NCI-H2029 treated with DMSO at 0.1 percent for 48 hours (cell line): ENCODE measurements at places on chromosomes 11 and 22.

GRCh38 chr22:41780746-41781505 is 19.6 kb upstream of the CCDC134 start:
- no peak for DNase-seq

- no peak for DNase-seq
These were observed 650.8 kb upstream of the KIRREL3 start for GRCh38 chr11:127651175-127651887.

- DNase-seq = no peak
These were observed 20.8 kb downstream of the USP35 start for GRCh38 chr11:78209478-78209877.

DNA sequence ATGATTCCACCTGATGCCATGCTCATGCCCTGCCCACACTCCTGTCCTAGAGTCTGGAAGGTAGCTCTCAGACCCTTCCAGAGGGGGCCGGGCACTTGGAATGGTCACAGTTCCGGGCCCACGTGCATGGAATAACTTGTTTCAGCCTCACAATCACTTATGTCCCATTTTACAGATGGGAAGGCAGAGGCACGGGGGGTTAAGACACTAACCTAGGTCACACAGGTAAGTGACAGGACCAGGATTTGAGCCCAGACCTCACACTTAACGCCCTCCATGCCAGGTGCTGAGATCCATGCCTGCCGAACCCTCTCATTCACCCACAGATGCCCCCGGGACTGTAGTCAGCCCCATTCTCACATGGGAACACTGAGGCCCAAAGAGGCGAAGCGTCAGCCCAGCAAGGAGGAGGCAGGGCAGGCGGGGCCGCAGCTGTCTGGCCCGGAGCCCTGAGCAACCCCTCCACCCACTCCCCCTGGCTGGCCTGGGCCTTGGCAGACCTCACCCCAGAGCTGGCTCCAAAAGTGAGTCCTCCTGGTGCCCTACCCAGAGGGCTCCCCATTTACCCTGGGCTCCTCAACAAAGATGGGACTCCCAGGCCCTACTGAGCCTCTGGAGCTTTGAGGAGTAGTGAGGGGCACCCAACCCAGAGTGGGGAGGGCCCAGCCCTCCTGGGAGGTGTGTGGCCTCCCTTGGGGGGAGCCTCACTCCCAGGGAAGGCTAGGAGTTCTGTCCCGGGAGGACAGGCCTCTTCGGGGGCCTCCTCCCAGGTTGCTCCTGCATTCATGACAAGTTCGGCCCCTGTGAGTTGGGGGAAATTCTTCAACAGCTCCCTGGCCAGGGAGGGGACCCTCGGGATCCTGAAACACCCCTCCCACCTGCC is 2.4 kb upstream of the ALDH3B1 start:
- no peak for DNase-seq

GRCh38 chr22:45290410-45290936 is 5.7 kb downstream of the UPK3A start:
- no peak for DNase-seq

DNA sequence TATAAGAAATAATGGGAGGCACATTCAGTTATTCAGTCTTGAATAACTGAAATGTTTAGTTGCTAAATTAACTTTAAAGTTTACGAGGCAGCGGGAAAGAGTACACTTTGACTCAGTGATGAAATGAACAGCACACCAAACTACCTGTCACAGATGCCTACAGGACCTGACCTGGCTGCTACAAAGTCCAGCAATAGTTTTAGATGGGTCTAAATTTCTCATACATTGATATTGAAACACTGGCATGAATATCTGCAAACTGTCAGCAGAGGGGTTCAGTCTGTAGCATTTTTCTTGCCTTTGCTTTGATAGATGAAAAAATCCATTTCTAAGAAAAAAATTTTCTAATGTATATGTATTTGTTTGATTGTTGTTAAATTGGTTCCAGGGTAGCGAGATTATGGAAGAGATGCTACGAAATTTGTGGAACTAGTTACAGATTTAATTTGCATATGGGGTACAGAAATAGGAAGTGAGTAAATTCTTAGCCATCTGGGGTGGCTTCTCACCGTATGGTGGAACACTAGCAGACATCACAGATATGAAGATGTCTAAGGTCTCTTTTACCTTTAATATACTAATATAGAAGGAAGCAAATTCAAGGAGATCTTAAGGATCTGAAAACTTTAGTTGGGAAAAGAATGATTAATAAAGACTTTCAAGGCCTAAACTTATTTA is 20.8 kb upstream of the GAB2 start:
- DNase-seq = no peak

DNA sequence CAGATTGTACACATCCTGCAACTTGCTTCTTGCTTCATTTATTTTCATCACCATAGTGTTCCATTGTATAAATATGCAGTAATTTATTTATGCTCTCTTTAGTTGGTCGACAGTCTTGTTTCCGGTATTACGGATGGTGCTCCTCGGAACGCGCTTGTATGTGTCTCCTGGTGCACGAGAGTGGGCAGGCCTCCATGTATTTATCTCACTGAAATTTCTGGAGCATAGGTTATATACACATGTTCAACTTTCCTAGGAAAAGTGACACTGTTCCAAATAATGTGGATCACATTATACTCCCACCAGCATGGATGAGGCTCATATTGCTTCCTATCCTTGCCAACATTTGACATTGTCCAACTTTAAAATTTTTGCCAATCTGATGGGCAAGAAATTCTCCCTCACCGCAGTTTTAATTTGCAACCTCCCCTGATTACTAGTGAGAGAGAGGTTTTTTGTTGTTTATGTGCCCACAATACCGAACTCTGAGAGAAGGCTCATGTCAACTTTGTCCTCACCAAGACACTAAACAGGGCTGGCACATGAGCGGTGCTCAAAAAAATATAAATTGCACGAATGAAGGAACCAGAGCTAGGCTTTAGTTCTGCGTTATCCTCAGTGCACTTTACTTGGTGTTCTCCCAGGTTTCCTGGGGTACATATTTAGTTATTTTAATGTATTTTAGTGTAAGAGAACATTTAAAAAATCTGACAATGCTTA is 3.8 kb downstream of the CSNK2A3 start:
- no peak for DNase-seq

DNA sequence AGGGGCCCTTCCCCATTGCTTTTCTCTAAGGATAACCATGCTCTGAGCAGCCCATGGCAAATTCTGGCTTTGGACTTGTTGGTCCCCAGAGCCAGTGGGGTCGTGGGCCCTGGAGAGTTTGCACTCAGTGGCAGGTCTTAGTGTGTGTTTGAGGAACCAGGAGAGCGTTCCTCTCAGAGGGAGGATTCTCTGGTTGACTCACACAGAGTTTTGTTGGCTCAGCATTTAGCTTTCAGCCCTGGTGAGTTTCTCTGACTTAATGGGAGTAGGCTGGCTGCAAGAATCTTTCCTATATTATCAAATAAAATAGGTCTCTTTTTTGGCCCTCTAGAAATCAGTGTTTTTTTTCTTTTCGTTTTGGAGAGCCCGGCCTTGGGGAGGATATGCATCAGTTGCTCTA is 20.9 kb downstream of the ST14 start:
- peak; percentile 42 for DNase-seq

- peak; percentile 6 for DNase-seq
These were observed 19.4 kb downstream of the HTR3A start for GRCh38 chr11:113994077-113994954.

DNA sequence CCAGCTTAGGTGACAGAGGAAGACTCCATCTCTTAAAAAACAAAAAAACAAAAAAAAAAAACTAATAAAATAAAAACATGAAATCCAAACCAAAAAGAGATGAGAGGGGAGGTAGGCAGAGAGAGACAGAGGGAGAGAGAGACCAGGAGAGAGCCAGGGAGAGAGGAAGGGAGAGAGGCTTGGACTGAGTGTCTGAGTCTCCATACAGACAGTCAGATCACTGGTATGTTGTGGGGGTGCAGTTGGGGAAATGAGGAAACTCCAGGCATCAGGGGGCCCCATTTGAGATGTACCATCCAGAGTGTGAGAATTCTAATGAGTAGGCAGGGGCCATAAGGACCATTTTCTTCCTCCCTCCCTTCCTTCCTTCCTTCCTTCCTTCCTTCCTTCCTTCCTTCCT is 53.1 kb upstream of the SEPTIN5 start:
- DNase-seq = no peak

GRCh38 chr22:39643311-39644083 is 72.9 kb downstream of the CACNA1I start:
- no peak for DNase-seq

- no peak for DNase-seq
These were observed 65.1 kb downstream of the GRK3 start for GRCh38 chr22:25629613-25630012.

DNA sequence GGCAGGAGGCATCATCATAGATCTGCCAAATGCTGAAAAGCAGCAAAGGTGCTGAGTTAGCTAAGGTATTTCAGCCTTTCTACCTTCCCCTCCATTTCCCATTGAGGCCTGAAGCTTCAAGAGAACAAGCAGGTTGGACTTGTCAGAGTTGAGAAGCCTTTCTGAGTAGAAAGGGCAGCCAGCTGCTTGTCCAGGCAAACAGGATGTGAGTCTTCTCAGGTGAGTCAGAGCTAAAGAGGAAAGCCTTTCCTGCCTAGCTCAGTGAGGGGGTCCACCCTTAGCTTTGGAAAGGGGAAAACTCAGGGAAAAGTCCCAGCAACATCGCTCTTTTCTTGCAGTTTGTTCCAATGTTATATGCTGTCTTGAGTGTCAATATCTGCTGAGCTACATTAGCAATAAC is 13.2 kb upstream of the MPZL2 start:
- DNase-seq = no peak

GRCh38 chr11:31487848-31488247 is 21.6 kb downstream of the IMMP1L start:
- no peak for DNase-seq

GRCh38 chr11:70028147-70028855 is 49.8 kb upstream of the ANO1 start:
- DNase-seq = no peak

DNA sequence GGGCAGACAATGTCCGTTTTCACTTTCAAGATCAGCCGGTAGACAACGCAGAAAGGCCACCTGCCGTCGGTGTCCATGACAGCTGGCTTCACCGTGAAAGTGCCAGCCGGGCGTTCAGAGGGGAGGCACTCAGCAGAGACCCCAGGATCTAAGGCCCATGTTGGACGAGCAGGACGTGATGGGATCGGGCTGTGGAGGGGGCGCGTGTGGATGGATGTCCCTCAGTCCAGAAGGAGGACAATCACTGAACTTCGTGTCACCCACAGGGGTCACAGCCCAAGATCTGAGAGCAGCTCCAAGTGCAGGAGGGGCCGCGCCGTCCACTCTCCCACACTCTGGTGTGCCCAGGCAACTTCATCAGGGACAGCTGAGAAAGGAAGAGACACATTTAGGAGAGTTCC is 164.4 kb downstream of the BRD1 start:
- no peak for DNase-seq

DNA sequence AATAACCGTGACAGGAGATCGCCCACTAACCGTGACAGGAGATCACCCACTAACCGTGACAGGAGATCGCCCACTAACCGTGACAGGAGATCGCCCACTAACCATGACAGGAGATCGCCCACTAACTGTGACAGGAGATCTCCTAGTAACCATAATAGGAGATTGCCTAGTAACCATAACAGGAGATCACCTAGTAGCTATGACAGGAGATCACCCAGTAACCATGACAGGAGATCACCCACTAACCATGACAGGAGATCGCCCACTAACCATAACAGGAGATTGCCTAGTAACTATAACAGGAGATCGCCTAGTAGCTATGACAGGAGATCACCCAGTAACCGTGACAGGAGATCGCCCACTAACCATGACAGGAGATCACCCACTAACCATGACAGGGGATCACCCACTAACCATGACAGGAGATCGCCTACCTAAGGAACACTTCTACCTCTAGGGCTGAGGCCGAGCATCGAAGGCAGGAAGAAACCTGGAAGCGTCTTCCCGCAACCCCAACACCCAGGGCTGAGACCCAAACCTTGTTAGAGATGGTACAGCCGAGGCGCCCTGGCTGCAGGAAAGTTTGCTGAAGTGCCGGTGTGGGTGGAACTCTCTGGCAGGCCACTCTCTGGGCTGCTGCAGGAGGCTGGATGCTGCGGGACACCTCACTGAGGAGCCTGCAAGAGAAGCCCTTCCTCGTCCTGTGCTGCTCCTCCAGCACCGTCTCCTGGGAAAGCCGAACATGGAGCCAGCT is 67.5 kb upstream of the THY1 start:
- no peak for DNase-seq

DNA sequence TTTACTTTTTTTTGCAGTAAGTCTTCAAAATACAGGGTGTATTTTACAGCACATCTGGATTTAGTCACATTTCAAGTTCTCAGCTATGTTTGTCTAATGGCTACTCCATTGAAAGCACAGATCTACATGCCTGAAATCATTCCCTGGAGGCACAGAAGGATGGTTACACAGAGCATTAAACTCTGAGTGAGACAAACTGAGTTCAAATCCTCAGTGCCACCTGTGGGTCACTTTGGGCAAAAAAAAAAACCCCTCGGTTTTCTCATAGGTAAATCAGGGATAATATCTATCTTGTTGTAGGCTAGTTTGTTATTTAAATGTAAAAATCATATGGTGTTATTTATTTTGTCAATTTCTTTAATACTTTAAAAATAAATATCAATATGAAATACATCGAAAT is 7.7 kb downstream of the ANKRD49 start:
- no peak for DNase-seq

DNA sequence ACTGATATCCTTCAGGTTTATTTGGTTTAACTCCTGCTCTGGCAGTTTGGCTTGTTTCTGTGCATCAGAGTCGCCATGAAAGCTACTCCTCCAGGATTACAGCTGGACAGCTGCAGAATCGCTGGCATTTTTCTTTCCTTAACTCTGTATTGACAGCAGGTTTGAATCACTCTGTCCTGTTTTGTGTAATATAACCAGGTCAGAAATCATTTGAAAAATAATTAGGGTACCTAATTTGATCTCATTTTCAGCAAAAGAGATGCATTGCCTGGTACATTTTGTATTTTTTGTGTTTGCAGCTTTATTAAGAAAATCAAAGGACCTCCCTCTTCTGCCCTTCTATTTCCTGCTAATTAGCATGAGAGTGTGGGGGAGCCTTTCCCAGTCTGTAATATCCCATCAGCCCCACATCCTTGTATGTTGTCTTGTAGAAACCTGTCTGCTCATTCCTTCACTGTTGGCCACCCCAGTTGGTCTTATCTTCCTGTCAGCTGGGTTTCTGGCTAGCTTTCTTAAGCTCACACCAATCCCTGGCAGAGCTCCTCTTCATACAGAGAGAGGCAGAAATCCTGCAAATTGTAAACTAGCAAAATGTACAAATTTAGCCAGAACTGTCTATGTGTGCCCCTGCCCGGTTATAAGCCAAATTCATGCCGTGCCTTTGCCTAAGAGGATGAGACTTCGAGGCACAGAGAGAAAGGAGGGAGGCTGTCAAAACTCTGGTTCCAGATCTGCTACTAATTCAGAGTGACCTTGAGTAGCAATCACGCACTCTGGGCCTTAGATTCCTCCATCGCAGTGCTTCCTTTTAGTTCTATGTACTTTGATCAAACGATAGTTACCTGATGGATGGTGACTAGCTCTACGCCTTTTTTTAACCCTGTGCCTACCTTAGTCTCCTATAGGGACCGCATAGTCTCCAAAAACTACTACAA is 200.6 kb downstream of the NAV2 start:
- DNase-seq = no peak
